ENCODE measurements at places on chromosomes 3 and 15.

DNA sequence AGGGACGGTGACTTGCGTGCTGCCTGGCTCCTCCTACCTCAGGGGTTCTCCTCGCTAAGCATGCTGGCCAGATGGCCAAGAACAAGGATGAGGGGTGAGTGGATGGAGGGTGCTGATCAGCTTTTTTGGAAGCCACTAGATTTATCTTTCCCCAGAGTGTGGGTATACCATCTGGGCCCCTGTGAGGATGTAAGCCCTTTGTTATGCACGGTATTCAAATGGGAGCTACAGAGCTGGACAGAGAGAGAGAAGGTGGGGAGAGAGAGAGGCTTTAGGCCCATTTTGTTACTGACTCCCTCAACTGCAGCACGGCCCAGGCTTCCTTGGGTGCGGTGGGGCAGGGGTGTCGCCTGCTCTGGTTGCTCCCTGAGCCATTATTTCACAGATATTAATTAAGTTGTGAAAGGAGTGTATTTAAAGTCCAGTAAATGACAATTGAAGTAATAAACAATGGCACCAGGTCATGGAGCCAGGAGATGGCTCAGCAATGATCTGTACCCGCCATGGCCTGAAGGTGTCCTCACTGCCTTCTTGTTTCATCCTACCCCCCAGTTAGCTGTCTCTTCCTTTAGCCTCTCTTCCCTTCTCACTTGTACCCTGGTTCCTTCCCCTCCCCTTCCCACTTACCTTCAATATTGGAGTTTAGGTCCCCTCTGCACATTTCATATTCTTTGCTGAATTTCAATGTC is 158.0 kb downstream of the CLSTN2 start:
- DNase-seq = no peak

DNA sequence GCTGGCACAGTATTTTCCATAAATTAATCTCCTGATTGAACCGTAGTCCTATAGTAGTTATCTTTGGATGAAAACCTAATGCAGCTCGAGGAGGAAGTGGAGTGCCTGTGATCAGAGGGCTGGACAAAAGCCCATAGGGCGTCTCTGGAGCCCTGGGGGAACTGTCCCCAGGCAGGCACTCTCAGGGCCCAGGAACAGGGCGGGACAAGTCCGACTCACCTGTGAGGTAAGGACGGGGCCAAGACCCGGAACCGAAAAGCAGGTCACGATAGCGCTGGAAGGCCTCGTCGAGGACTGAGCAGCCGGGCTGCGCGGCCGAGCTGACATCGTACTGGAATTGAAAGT is 341 bp downstream of the HEXA start:
- no peak for DNase-seq

DNA sequence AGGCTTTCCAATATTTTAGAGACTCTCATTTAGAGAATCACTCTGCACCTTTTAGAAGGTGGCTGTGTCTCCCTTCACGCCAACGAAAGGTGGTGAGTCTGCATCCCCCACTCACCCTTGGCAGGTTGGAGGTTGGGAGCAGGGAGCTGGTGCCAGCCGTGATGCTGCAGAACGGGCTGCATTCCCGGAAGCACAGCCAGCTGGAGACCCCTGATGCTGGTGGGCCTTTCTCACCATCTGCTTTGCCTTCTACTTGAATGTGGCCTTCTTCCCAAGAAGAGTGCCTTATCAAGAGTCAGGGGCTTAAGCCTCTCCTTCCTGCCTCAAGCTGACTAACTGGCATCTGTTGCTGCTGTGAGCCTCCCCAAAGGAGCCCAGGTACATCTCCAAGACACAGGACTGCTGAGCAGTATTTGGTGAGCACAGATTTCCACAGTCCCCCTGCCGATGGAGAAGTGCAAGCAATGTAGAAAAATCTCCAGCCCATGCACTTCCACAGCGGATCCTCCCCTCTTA is 17.7 kb upstream of the HEG1 start:
- no peak for DNase-seq

DNA sequence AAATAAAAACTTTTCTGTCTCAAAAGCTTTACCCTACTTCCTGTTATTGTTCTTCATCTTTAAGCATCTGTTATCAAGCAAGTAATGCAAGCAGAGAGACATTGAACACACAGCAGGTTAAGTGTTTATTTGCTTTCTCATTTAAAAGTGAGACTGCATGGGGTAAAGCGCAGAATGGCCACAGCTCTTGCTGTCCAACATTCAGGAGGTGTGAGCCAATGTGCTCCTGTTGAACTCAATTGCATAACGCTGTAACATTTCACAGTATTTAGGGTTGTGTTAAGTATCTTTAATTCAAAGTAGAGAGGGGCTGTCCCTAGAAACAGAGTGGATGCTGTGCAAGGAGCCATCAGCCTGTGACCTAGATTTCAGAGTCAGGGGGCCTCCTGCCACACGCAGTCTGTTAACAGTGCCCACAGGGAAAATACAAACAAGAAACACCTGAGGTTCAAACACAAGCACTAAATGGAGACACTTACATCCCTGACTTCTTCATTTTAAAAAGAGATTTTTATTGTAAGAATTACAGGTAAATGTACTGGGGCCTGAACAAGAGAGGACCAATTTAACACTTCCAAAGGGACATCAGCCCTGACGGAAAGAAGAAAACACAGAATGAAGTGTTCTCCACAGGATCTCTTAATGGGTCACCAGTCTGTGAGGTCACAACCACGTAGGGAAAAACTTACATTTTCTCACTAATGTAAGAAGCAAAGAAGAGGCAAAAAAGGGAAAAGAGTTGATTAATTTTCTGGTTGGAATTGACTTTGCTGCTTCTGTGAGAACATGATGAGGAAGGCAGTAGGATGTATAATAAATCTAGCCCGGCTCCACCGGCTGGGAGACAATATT is 815.1 kb downstream of the VGLL3 start:
- no peak for DNase-seq

- DNase-seq = no peak
These were observed 17.6 kb downstream of the ARIH1 start for GRCh38 chr15:72491768-72492167.

- no peak for DNase-seq
These were observed 9.4 kb upstream of the MED12L start for GRCh38 chr3:151075869-151076562.

DNA sequence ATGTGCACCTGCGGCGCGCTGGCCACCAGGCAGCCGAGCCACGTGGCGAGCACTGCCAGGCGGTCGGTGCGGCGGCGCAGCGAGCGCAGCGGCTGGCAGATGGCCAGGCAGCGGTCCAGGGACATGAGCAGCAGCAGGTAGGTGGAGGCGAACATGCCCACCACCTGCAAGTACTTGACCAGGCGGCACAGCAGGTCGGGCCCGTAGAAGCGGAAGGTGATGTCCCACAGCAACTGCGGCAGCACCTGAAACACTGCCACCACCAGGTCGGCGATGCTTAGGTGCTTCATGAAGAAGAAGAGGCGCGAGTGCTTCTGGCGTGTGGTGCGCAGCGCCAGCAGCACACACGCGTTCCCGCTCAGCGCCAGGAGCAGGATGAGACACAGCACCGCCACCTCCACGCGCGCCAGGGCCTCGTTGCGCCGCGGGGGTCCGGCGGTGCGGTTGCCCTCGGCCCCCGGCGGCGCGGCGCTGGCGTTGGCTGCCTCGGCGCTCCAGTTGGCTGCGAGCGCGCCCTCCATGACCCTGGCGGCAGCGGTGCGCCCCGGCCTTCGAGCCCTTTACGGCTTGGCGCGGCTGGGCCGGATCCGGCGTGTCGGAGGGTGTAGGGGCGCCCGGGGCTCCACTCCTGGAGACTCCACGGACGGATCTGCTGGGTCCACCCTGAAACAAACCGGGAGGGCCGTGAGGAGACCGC is 1.6 kb downstream of the OXTR start:
- no peak for DNase-seq

DNA sequence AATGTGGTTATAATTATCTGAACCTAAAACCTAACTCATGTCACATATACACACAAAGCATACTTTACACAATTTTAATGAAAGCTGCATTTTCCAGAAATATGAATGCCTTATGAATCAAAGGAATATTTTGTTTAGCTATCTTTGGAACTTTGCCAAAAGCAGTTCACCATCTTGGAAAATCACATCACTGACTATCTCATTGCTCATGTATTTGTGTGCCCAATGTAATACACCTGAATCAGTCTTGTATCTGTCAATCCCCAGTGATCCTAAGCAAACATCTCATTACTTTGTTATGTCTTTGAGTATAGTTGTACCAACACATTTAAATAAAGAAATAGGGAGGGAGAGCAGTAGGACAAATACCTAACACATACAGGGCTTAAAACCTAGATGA is 15.6 kb upstream of the CD47 start:
- DNase-seq = no peak

DNA sequence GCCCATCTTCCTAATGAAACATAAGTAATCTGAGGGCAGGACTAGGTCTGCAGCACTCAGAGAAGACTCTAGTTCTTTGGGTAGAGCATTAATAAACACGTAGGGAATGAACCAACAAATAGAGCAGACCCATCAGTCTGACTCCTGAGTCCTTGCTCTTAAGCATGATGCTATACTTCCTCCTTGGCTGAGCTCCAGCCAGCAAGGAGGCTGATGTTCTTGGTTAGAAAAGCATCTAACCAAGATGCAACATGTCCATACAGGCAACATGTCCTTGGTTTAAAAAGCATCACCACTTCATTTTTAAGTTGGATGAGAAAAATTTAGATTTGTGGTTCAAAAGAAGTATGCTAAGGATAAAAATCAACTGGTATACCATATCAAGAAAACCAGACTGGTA is 8.5 kb upstream of the MYH15 start:
- DNase-seq = no peak

DNA sequence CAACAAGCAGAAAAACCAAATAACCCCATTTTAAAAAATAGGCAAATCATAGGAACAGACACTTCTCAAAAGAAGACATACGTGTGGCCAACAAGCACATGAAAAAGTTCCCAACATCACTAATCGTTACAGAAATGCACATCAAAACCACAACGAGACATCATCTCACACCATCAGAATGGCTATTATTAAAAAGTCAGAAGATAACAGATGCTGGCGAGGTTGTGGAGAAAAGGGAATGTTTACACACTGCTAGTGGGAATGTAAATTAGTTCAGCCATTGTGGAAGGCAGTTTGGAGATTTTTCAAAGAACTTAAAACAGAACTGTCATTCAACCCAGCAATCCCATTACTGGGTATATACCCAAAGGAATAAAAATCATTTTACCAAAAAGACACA is 60.7 kb downstream of the ABI3BP start:
- DNase-seq = no peak

DNA sequence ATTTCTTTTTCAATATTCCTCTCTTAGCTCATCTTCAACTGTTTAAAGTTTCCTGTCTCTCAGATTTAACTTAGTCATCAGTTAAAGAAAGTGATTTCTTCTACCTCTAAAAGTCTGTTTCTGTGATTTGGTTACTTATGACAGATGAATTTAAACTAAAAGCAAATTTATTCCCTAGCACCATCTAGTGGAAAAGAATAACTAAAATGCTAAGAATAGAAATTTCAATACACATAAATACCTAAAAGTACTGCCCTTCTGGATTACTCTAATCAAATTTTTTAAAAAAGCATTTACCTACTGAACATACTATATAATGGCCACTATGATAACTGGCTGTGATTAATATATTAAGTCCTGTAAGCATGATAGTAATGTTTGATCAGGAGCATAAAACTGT is 14.0 kb upstream of the ZCWPW2 start:
- no peak for DNase-seq

DNA sequence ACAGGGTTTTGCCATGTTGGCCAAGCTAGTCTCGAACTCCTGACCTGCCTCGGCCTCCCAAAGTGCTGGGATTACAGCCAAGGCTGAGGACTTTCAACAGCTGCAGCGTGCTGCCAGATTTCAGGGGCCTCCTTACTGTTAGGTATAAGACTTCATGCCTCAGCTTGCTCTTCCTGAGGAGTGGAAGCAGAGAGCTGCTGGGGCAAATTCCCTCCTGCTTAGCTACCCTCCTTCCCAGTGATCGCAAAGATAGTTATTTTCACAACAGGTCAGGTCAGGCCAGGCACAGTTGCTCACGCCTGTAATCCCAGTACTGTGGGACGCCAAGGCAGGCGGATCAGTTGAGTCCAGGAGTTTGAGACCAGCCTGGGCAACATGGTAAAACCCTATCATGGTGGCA is 2.6 kb upstream of the CPNE9 start:
- DNase-seq = no peak

DNA sequence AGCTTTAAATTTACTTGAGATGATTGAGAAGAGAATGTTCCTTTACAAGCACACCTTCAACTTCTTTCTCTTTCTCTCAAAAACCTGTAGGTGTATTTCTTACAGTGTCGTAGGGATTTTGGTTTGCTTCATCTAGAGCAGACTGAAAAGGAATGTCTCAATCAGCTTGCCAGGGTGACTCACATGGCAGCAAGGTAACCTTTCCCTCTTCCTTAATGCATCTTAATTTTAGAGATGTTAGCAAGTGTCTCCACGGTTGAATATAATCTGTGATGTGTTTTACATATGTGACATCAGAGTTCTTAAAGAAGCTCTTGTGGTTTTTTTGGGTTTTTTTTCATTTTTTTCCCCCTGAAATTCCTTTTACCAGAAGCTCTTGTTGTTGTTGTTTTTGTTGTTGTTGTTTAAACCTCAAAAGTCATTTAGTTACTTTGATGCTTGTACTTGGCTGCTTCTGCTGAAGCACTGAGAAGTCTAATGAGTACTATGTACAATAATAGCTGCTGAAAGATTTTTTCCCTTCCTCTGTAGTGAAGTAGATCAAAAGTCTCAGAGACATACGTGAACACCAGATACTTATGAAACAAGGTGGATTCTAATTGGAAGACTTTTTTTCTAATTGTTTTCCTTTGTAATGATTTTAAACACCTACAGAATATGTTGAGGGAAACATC is 83.1 kb downstream of the RETNLB start:
- no peak for DNase-seq

GRCh38 chr15:83695901-83696425 is 42.0 kb downstream of the ADAMTSL3 start:
- DNase-seq = no peak

DNA sequence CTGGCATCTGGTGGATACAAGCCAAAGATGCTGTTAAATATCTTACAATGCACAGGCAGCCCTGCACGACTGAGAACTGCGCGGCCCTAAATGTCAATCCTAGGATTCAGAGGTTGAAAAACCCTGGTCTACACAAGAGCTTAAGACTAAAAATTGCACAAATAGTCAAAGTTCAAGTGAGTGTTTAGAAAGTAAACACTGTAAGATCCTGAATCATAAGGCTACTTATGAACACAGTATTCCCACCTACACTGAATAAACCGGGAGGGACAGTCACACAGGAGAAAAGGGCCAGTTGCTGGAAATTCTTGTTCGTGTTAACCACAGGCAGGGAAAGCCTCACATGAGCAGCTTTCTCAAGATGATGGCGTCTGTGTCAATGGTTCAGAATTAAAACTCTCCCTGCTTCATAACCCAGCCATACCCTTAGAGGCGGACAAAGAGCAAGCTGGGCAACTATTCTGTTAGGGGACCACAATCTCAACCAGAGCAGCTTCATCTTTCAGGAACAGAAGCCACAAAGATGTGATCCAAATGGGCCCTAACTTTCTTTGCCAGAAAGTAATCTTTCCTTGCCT is 37.7 kb downstream of the LRIG1 start:
- DNase-seq = no peak
